ENCODE measurements at places on chromosomes 5 and 9. TPM values are rescaled to one million over a fixed set of nuclear protein-coding genes. Genes with fewer than 3 reads are reported as not detected.

GRCh38 chr5:35518104-35518503 is 99.6 kb upstream of the SPEF2 start:
- no peaks in the 10 kb centered on the region for H3K4me1 ChIP-seq
- H3K4me3 ChIP-seq, result no peak overlapping the region
- no peak overlapping the region for H3K27ac ChIP-seq
- DNase-seq, result no peak
- no peaks in the 10 kb centered on the region for H3K27me3 ChIP-seq

DNA sequence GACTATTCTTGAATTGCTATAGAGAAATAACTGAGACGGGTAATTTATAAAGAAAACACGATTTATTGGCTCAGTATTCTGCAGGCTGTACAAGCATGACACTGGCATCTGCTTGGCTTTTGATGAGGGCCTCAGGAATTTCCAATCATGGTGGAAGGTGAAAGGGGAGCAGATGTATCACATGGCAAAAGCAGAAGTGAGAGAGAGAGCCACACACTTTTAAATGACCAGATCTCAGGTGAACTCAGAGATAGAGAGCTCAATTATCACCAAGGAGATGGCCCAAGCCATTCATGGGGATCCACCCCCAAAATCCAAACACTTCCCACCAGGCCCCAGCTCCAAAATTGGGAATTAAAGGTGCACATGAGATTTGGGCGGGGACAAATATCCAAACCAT is 15.3 kb downstream of the GABRA1 start:
- H3K4me1 ChIP-seq, result no peaks in the 10 kb centered on the region
- DNase-seq, result no peak
- H3K27ac ChIP-seq, result no peak overlapping the region
- H3K36me3 ChIP-seq, result no peaks in the 10 kb centered on the region

DNA sequence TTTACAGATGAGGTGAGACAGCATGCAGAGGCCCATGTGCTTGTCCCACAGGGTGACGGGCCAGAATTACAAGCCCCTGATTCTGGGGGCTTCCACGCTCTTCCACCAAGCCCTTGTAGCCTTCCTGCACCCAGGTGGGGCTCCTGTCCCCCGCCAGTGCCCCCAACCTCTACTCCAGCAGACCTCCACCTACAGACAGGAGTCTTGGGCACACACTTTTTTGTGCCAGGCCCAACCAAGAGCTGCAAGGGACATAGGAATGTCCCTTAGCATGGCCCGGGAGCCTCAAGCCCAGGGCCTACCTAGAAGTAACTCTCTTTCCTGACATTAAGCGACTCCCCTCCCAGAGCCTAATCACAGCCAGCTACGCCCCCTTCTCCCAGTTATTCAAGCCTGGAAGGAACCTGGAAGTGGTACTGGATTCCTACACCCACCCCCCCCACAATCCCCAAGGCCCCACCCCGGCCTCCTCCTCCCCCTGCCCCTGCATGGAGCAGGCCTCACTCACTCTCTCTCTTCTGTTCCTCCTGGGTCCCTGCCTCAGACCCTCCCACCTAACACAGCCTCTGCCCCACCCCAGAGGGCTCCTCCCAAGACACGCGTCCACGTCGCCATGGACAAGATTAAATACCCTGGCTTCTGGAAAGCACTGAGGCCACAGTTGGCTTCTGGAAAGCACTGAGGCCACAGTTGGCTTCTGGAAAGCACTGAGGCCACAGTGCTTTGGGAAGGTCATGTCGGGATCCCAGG is 30.5 kb downstream of the ADAMTS2 start:
- H3K4me1 ChIP-seq, result peaks cover 40% of the 10 kb centered on the region
- H3K27me3 ChIP-seq, result no peaks in the 10 kb centered on the region
- peak overlapping the region; percentile 91 for H3K27ac ChIP-seq

GRCh38 chr5:142408981-142409481 is 84.2 kb upstream of the SPRY4 start:
- no peaks in the 10 kb centered on the region for H3K4me1 ChIP-seq
- no peak overlapping the region for H3K27ac ChIP-seq
- H3K27me3 ChIP-seq, result no peaks in the 10 kb centered on the region
- no peak overlapping the region for H3K4me3 ChIP-seq
- H3K36me3 ChIP-seq, result no peaks in the 10 kb centered on the region

DNA sequence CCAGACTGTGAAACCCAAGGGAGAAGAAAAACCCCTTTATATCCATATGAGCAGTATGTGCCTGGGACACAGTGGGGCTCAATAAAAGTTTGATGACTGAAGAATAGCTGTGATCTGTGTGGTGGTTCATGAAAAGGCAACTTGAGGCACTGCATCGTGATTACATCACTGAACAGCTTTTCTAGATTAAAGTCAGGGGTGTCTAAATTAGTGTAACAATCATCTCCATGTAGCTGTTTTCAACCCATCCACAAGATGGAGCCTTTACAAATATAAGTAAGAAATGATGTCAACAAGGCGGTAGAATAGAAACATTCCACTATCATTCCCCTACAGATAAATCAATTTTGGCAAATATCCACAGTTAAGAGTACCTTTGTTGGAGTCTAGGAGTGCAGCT is 55.5 kb downstream of the PRRC1 start:
- H3K27me3 ChIP-seq, result no peaks in the 10 kb centered on the region
- DNase-seq, result no peak
- no peak overlapping the region for H3K27ac ChIP-seq
- H3K4me3 ChIP-seq, result no peak overlapping the region
- no peaks in the 10 kb centered on the region for H3K36me3 ChIP-seq
- H3K4me1 ChIP-seq, result no peaks in the 10 kb centered on the region

Gene PIP5K1B
- total RNA-seq, result 2.9 TPM

DNA sequence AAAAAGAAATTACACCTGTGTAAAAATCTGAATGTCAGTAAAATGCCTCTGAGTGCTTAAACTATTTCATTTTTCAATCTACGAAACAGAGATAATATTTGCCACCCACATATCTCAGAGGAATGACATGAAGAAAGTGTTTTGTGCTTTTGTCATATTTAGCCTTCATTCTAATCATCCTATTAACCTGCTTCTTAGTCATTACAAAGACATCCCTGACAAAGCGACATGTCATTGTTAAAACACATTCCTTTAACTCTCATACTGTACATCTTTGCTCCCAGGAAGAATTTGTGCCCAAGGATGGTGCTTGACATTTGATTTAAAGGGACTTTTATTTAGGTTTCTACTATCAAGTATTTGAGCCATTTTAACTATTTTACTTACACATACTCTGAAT is 275.9 kb downstream of the DMRTA1 start:
- H3K27me3 ChIP-seq, result no peaks in the 10 kb centered on the region
- H3K4me1 ChIP-seq, result no peaks in the 10 kb centered on the region
- DNase-seq, result no peak
- H3K27ac ChIP-seq, result no peak overlapping the region
- H3K4me3 ChIP-seq, result no peak overlapping the region

- H3K36me3 ChIP-seq, result no peaks in the 10 kb centered on the region
- H3K27ac ChIP-seq, result no peak overlapping the region
- H3K4me1 ChIP-seq, result no peaks in the 10 kb centered on the region
- H3K27me3 ChIP-seq, result no peaks in the 10 kb centered on the region
- H3K4me3 ChIP-seq, result no peak overlapping the region
- DNase-seq, result no peak
Measured at GRCh38 chr5:92329759-92330158, 946.6 kb upstream of the ARRDC3 start.

GRCh38 chr9:125659954-125660353 is 47.1 kb downstream of the MAPKAP1 start:
- no peaks in the 10 kb centered on the region for H3K27me3 ChIP-seq
- H3K4me1 ChIP-seq, result peaks cover 11% of the 10 kb centered on the region
- DNase-seq, result no peak
- H3K27ac ChIP-seq, result no peak overlapping the region

GRCh38 chr9:92516521-92516920 is 19.3 kb downstream of the ECM2 start:
- no peak overlapping the region for H3K4me3 ChIP-seq
- H3K27me3 ChIP-seq, result no peaks in the 10 kb centered on the region
- H3K4me1 ChIP-seq, result peaks cover 7% of the 10 kb centered on the region
- no peak for DNase-seq

GRCh38 chr9:71647094-71647591 is 121.2 kb downstream of the CEMIP2 start:
- H3K27ac ChIP-seq, result no peak overlapping the region
- H3K27me3 ChIP-seq, result no peaks in the 10 kb centered on the region
- H3K4me3 ChIP-seq, result peak overlapping the region; percentile 3
- H3K36me3 ChIP-seq, result no peaks in the 10 kb centered on the region
- H3K4me1 ChIP-seq, result peaks cover 19% of the 10 kb centered on the region

Gene HAPLN1
- not detected for total RNA-seq

Gene KCTD16
- 0.25 TPM for total RNA-seq

- no peak overlapping the region for H3K27ac ChIP-seq
- no peak for DNase-seq
- no peaks in the 10 kb centered on the region for H3K4me1 ChIP-seq
- H3K36me3 ChIP-seq, result no peaks in the 10 kb centered on the region
Measured at GRCh38 chr5:160627921-160628618, 206.4 kb downstream of the PTTG1 start.

DNA sequence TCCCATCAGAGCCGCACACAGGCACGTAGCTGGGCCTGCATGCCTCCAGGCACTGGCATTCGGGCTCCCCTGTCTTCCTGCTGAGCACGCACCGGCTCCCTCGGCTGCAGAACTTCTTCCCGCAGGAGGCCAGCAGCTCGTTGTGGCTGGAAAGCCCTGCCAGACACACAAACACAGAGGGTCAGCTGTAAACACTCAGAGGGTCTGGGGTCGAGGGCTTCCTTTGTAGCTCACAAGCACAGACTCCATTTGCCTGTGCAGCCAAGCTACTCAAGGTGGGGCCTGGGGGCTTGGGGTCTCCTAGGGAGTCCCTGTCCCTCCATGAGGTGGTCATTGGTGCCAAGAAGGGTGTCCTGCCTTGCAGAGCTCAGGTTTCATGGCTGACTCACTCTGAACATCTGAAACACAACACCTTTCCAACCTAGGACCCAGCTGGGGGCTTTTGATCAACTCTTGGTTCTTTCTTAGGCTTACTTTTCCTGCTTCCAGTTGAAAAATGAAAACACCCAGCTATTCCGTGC is 211.4 kb downstream of the FSTL4 start:
- H3K4me1 ChIP-seq, result no peaks in the 10 kb centered on the region
- no peak overlapping the region for H3K4me3 ChIP-seq
- no peaks in the 10 kb centered on the region for H3K36me3 ChIP-seq
- peak; percentile 62 for DNase-seq
- no peaks in the 10 kb centered on the region for H3K27me3 ChIP-seq

Gene CEL
- 0.74 TPM for total RNA-seq

Gene MAMDC2
- 38.5 TPM for total RNA-seq

GRCh38 chr5:179371121-179371510 is 25.9 kb upstream of the ADAMTS2 start:
- H3K4me3 ChIP-seq, result no peak overlapping the region
- H3K27me3 ChIP-seq, result no peaks in the 10 kb centered on the region
- H3K36me3 ChIP-seq, result no peaks in the 10 kb centered on the region

Gene CCNO
- total RNA-seq, result not detected

DNA sequence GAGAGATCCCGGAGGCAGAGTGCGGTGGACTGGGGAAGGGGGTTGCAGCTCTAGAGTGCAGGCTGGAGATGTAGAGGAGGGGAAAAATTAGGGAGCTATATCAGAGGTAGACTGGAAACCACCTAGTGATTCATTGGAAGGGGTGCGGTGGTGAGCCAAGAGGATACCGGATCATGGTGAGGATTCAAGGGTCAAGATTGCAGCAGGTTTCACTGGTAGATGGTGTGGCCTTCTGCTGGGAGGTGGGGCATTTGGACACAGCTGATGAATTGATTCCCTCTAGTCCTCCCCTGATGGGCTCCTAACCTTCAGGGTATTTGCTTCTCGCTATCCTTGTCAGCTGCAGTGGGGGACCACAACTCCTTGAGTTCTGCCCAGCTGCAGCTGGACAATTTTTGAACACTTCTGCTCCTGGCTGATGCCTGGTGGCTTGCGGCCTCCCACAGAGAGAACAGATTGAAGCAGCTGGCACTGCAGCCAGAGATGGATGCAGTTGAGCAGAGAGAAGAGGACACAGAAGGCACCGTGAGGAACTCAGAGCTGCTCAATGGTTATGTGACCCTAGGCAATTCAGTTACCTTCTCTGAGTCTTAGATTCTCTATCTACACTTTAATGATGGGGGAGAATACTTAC is 134.4 kb upstream of the ABCA1 start:
- H3K4me1 ChIP-seq, result peaks cover 26% of the 10 kb centered on the region
- H3K4me3 ChIP-seq, result no peak overlapping the region
- no peaks in the 10 kb centered on the region for H3K36me3 ChIP-seq
- DNase-seq, result no peak
- no peaks in the 10 kb centered on the region for H3K27me3 ChIP-seq

GRCh38 chr5:125560476-125561225 is 814.2 kb upstream of the ZNF608 start:
- no peak overlapping the region for H3K4me3 ChIP-seq
- no peaks in the 10 kb centered on the region for H3K4me1 ChIP-seq
- no peaks in the 10 kb centered on the region for H3K36me3 ChIP-seq
- no peaks in the 10 kb centered on the region for H3K27me3 ChIP-seq
- H3K27ac ChIP-seq, result no peak overlapping the region
- no peak for DNase-seq

DNA sequence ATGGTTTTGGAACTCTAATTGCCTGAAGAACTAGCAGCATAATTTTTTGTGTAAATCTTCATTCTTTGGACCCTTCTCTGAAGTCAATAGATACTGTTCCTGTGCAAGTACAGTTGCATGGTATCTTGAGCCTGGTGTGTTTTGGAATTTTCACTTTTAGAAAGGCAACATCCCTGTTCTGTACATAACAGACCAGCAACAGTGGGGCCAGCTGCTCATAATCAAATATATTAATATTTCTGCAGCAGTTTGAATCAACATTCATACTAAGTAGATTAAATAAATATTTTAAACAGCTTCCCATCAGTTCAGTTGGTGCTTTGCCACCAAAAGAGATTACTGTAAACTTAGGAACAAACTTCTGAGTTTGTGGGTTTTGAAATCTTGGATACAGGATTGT is 97.9 kb downstream of the CD180 start:
- DNase-seq, result no peak
- H3K36me3 ChIP-seq, result peaks cover 9% of the 10 kb centered on the region
- no peak overlapping the region for H3K4me3 ChIP-seq

DNA sequence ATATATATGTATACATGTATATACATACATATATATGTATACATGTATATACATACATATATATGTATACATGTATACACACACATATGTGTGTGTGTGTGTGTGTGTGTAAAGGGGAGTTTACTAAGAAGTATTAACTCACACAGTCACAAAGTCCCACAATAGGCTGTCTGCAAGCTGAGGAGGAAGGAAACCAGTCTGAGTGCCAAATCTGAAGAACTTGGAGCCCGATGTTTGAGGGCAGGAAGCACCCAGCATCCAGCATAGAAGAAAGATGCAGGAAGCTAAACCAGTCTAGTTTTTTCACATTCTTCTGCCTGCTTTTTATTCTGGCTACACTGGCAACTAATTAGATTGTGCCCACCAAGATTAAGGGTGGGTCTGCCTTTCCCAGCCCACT is 591.5 kb downstream of the PRR16 start:
- no peak overlapping the region for H3K27ac ChIP-seq
- no peak for DNase-seq
- no peaks in the 10 kb centered on the region for H3K4me1 ChIP-seq
- H3K36me3 ChIP-seq, result no peaks in the 10 kb centered on the region

Gene ARSI
- 4.7 TPM for total RNA-seq

All from vagina (tissue), 2 donors.